Cortex of kidney (tissue), 1 donor: ENCODE measurements at places on chromosomes 4 and X.

- no peak for DNase-seq
These were observed 57.4 kb downstream of the SPOCK3 start for GRCh38 chr4:167176723-167177367.

DNA sequence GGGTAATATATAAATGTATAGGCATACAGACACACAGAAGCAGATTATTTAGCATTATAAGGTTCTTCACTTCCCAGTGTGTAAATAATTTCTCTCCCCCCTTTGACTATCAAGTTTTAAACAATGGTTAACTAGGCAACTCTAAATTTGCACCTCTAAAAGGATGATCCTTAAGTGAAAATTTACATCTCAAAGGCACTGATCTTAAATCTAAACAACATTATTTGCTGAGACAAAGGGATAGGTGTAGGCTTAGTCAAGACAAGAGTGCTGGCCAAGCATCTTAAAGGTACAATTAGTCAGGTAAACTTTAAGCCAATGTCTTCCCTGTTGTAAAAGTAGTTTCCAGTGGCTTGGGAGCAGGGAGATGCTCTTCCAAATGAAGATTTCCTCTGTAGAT is 33.0 kb downstream of the NLRP2B start:
- DNase-seq: no peak

- DNase-seq: no peak
These were observed 3.1 kb downstream of the PHOX2B start for GRCh38 chr4:41745292-41746024.

GRCh38 chr4:120683897-120684540 is 238.5 kb downstream of the PRDM5 start:
- DNase-seq: no peak

GRCh38 chr4:102439812-102440211 is 61.3 kb upstream of the NFKB1 start:
- DNase-seq: no peak

DNA sequence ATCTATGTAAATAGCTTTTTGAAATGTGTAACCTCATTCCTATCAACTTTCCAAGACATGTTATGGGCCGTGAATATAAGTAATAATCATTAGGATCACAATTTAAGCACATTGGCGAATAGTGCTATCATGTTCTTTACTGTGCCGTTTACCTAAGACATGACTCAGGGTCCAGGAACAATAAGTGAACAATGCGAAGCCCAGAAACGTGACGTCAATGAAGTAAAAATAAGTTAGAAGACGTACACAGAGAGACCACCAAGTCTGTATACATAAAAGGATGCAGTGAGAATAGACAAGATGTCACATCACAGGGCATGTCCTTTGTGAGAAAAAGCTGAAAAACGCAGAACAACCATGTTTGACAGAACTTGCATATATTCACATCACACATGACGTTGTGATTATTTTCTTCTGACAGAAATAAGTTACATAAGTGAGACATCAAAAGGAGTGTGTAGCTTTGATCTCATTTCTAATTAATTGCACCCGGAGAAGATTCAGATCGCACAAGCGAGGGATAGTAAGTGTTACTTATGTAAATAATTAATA is 49.4 kb upstream of the FAT1 start:
- DNase-seq: no peak

- DNase-seq: no peak
These were observed 62.6 kb upstream of the TEX13D start for GRCh38 chrX:124269881-124270280.

- no peak for DNase-seq
These were observed 38.6 kb downstream of the EVC start for GRCh38 chr4:5749568-5749967.

- DNase-seq: no peak
These were observed 760 bp downstream of the UGT8 start for GRCh38 chr4:114599231-114599902.

- no peak for DNase-seq
These were observed 959.7 kb upstream of the LCORL start for GRCh38 chr4:18981234-18981615.

GRCh38 chr4:94453391-94453963 is 1.7 kb downstream of the PDLIM5 start:
- DNase-seq: no peak

DNA sequence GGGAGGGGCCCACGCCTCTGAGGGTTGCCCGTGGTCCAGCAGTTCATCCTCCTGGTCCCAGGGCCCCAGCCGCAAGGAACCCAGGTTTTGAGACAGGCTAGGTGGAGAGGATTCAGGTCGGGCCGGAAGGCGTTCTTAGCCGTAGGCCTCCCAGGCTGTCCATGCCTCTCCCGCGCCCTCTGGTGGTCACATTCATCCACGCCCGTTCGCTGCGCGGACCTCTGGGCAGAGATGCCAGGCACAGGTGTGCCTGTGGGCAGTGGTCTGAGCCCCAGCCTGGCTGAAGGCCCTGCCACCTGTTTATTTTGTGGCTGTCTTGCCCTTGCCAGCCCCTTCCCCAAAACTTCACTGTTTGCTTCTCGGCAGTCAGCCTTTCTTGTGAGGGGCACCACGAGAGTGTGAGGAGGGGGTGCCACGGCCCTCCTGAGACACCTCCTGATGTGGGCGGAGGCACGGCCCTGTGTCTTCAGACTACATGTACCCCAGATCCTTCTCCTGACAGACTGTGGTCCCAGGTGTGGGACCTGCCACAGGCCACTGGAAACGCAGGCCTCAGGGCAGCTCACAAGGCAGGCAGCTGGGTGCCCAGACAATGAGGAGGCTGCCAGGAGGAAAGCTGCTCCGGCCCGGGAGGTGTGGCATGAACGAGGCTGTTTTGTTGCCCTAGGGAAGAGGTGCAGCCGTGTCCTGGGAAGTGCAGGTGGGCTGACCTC is 5.0 kb downstream of the UVSSA start:
- DNase-seq: no peak

GRCh38 chrX:152138388-152138784 is at the start of gene MAGEA10:
TSS of gene MAGEA10 (minus strand) at chrX:152138577. CDS start at chrX:152135620, 2,957 bp downstream.
- no peak for DNase-seq

GRCh38 chrX:10922159-10922558 is 189.0 kb upstream of the HCCS start:
- DNase-seq: no peak

DNA sequence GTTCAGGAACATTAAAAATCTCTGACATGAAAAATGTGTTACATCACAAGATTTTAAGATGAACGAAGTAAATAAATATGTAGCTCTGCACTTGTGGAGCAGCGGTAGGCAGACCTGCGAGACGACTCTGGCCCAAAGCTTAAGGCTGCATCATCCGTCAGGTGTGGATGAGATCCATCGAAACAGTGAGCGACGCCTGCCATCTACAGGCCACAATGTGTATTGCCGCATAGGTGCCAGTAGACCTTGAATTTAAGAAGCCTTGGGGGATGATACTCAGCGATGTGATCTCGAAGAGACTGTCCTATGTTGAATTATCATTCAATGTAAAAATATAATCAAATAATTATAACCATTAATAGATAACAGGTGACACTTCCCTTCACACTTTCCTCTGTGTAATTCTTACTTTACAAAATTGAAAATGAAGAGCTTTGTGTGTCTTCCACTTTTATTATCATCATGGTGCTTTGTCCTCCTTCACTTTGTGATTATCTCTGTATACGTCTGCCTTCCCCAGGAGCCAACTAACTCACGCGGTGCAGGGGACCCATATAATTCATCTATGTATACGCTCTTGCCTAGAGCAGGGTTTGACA is 851.0 kb downstream of the RAB28 start:
- DNase-seq: no peak

- DNase-seq: no peak
These were observed 3.4 kb downstream of the RHOH start for GRCh38 chr4:40199999-40200874.

GRCh38 chr4:3296651-3297050 is 3.8 kb downstream of the RGS12 start:
- no peak for DNase-seq

DNA sequence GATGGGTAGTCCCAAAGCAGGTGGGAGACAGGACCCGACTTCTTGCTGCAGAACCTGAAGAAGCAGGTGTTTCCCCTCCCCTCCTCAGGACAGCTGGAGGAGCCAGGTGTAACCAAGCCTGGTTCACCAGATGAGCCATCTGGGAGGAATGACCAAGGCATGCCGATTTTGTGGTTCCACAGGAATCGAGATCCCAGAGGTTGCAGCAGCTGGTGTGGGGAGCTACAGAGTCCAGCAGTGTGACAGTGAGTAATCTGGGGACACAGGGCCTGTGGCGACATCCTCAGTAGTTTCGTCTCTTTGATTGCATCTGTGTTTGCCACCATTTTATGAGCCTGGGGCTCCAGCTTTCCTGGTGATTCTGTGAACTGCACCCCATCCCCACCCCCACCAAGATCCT is 2.6 kb upstream of the NDP start:
- DNase-seq: no peak

- no peak for DNase-seq
These were observed 1254.8 kb upstream of the ADGRL3 start for GRCh38 chr4:59945277-59945676.

- DNase-seq: no peak
These were observed 95.2 kb upstream of the LNX1 start for GRCh38 chr4:53686521-53686920.

GRCh38 chrX:124274438-124275181 is 57.9 kb upstream of the TEX13D start:
- DNase-seq: no peak

DNA sequence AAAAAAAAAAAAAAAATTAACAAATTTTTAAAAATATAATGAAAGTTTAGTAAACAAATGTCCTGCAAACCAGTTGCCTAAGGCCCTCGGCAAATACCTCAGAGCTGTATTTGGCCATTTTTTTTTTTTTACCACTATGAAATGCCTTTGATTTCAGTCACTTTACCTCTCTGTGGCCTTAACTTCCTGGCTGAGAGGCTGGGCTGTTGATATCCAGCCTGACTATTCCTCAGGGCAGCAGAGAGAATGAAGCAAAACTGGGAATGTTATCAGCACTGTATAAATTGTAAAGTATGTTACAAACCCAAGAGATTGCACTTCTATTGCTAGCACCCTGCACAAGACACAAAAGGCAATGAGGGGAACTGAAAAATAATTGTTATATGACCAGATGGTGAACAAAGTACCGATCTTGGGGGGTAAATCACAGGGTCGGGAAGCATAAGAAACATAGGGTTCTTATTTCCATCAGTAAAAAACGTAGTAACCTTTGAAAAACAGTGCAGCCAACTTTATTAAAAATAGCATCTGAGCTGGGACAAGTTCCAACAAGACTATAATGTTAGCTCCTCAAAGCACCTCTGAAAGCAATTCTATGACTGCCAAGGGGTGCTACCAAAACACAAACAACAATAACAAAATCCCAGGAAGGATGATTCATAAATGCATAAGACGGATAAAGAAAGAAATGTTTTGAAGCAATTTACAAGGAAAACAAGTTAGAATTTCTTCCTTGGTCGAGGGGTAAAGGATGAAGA is 18.1 kb downstream of the USP46 start:
- no peak for DNase-seq

GRCh38 chr4:125352521-125352920 is 37.8 kb downstream of the FAT4 start:
- no peak for DNase-seq

DNA sequence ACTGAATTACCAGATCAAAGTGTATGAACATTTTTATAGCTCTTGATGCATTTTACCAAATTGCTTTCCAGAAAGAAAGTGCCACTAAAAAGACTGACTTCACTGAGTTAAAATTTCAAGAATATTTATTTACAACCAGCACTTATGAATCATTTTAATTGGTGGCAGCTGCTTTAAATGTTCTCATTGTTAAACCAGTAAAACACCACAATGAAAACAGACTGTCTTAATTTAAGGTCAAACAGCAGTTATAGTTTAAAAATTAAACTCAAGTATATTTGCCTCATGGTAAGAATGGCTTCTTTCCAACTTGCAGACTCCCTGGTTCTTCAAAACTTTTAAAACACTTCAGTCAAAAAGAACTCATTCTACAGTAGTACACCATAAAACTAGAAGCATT is 36.9 kb downstream of the AMMECR1 start:
- DNase-seq: no peak

DNA sequence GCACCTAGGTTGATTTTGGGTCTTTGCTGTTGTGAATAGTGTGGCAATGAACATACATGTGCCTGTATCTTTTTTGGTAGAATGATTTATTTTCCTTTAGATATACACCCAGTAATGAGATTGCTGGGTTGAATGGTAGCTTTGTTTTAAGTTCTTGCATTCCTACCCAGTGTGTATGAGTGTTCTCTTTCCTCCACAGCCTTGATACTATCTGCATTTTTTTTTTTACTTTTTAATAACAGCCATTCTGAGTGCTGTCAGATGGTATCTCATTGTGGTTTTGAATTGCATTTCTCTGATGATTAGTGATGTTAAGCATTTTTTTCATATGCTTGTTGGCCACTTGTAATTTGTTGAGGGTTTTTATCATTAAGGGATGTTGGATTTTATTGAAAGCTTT is 351.8 kb upstream of the GNPDA2 start:
- no peak for DNase-seq

GRCh38 chrX:2588049-2588448 is 87.3 kb upstream of the DHRSX start:
- DNase-seq: no peak

DNA sequence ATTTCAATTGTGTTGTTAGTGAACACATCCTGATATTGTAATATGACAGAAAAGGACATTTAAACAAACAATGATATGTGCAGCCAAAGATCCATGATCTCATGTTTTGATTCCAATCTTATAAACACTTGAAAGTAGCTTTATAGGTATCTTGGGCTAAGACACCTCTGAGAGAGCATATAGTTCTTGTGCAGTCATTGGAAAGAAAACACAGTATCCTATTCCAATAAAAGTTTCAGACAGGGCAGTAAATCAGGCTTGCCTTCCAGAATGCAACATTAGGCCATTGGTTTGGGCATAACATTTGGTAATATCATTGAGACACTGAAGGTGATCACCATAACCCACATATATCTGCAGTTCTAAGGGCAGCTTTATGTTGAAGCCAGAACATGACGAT is 188.3 kb upstream of the HCCS start:
- no peak for DNase-seq

DNA sequence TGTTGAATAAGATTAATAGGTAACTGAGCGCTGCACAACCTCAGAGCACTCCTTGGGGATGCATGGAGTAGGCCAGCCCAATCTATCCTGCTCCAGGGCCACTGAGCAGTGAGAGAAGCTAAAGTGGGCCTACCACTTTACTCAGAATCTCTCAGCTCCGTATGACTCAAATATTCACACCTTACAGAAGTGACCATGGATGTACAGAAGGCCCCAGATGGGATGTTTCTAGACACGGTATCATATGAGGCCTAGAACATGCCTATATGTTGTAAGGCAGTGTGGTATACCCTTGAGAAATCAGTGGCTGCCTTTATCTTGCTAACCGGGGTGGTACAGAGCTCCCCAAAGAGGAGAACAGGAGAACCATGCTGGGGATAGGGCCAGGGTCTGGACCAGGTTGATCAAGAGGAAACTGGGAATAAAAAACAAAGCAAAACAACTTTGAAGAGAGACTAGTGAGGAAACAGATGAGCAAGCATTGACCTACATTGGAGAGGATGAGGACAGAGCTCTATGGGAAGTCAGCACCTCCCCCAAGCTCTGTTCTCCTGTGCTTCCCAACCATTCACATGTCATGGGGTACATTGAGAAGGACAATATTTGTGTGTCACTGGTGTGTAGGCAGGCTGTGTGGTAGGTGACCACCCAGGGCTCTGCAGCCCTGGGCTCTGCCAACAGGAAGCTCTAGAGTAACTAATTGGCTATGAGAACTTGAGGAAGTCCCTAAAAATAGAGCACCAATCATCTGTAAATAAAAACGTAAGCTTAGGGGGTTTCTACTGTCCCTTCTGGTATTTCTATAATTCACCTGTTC is 31.4 kb downstream of the HOPX start:
- DNase-seq: no peak

GRCh38 chr4:23923840-23924239 is 34.0 kb upstream of the PPARGC1A start:
- no peak for DNase-seq

GRCh38 chrX:72097098-72097497 is 34.6 kb downstream of the RTL5 start:
- DNase-seq: no peak
